Stimulated activated CD4-positive, alpha-beta T cell treated with anti-CD3 and anti-CD28 coated beads, Interleukin-12 subunit alpha, Interleukin-12 subunit beta, amount 100 ng/mL, for 24 hours (primary cell): ENCODE measurements at places on chromosomes 12 and 14.

DNA sequence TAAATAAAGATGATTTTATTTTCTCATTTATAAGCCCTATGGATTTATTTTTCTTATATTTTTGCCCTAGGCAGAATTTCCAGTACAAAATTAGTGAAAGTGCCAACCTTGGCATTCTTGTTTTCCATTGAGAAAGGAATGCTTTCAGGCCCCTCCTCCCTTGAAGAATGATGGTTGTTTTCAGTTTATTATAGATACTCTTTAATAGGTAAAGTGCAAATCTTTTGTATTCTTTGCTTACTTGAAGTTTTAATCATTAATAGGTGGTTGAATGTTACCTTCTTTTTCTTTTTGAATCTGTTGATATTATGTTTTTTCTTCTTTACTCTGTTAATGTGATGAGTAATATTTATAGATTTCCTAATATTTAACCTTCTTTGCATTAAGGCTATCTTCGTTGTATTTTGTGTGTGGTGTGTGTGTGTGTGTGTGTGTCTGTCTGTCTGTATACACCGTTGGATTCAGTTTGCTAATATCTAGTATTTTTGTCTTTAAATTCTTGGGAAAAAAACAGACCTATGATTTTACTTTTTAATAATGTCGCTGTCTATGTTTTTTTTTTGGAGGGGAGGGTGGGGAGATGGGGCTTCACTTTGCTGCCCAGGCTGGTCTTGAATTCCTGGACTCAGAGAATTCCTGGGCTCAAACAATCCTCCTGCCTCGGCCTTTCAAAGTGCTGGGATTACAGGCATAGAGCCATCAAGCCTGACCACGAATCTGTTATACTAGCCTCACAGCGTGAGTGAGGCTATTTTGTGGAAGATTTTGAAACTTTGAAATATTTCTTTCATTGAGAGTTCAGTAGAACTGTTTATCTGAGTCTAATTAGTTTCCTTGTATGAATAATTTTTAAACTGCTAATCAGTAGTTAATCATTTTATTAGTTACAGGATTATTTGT lies 13.5 kb downstream of the SRGAP1 start:
- DNase-seq, result no peak

DNA sequence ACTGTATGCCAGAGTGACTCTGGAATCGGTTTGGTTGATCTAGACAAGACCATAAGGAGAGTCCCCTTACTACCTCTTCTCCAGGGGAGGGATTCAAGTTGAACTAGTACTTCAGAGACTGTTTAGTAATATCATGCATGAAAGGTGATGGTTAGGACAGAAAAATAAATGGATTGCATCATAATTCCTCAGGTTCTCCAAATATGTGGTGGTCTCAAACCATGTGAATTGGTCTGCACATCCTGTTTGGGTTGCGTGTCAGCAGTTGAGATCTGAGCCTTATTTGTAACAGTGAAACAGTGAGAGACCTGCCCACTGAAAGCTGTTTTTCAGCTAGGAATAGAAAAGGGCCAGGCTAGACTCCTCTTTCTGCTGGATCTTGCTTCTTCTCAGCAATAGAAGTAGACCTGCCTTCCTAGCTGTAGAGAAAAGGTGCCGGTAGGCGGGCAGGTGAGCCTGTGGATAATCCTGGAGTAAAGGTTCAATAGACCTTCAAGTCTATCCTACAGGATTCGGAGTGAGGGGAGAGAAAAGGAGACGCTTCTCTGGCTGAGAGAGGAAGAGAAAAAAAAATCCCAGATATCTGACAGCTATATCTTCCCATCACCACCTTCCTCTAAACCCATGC lies 258.5 kb upstream of the E2F7 start:
- DNase-seq, result no peak

- no peak for DNase-seq
These were observed 115.1 kb upstream of the PCED1B start for GRCh38 chr12:46963977-46964971.

GRCh38 chr12:2813214-2814185 lies 1.0 kb downstream of the ITFG2 start:
- DNase-seq, result peak; percentile 48

DNA sequence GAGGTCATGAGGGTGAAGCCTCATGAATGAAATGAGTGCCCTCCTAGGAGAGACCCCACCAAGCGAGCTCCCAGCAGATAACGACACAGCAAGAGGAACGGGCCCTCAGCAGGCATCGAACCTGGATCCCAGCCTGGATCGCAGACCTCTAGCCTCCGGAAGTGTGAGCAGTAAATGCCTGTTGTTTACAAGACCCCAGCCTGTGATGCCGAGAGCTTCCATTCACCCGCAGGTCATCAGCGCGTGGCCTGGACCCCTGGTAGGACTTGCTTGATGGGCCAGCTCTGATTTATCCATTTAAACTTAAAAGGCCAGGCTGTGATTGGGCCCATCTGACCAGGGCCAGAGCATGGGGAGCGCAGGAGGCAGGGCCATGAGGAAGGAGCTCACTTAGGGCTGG lies 7.0 kb downstream of the TMEM179 start:
- no peak for DNase-seq

- DNase-seq, result no peak
These were observed 382.7 kb upstream of the RGS6 start for GRCh38 chr14:71549421-71550050.

DNA sequence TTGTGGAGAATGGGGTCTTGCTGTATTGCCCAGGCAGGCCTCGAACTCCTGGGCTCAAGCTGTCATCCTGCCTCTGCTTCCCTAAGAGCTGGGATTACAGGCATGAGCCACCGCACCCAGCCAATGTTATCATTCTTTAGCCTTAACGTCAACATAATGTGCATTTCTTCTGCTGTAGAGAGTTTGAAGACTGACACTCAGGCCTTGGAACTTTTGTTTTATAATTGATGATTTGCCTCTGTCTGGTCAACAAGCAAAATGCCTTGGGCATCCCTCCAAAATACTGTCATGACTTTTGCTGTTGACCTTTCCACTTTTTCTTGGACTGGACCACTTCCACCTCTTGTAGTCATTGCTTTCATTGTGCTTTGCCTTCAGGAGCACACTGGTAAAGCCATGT lies 29.0 kb downstream of the FAM234B start:
- no peak for DNase-seq

GRCh38 chr12:12191008-12191407 lies 75.8 kb downstream of the LRP6 start:
- DNase-seq, result no peak

- DNase-seq, result no peak
These were observed 96.3 kb downstream of the ESRRB start for GRCh38 chr14:76472199-76472723.

DNA sequence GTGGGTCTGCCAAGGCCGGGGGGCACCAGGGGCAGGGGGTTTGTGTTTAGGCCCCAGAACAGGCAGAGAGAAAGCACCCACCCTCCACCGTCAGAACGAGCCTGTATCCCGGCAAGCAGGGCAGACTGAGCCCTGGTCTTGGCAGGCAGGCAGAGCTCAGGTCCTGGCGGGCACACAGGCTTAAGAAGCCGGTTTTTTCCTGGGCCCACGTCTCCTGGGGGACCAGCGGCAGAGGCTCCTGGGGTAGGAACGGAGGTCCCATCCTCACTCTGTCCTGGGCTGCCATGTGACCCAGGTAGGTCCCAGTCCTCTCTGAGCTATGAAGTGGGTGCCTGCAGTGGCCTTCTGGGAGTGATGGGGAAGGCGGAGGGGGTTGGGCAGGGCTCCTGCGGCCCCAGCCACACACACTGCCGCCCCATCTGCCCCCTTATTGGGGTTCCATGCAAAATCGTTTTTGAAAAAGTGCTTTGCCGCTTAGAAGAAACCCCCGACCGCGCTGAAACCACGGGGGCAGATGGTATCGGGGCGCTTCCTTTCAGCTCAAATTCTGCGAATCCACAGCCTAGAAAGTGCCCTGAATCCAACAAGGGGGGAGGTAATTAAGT lies 24.2 kb downstream of the SH2B3 start:
- no peak for DNase-seq

DNA sequence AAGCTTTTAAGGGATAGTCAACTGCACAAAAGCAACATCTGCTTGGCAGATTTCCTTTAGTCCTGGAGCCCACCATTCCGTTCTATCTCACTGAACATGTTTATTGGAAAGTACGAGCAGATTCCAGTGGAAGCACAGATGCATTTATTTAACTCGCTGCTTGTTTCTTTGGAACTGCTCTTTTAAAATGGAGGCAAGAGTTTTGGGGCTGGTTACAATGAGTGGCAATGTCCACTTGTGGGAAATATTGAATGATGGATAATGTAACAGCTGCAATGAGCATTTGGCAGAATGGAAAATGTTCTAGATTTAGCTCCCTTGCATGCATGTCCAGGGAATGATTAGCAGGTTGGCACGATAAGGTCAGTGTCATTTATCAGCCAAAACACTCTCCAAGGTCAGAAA lies 163.0 kb downstream of the ATP23 start:
- no peak for DNase-seq

DNA sequence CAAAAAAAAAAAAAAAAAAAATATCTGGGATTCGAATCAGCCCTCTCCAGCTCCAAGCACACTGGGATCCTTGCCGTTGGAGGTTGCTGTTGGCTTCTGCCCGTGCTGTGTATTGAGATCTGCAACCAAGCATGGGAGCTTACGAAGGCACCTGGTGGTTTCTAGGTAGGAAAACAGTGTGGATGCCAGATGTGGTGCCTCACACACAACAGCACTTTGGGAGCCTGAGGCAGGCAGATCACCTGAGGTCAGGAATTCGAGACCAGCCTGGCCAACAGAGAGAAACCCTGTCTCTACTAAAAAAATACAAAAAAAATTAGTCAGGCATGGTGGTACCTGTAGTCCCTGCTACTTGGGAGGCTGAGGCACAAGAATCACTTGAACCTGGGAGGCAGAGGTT lies 47.4 kb downstream of the ATF7 start:
- no peak for DNase-seq

DNA sequence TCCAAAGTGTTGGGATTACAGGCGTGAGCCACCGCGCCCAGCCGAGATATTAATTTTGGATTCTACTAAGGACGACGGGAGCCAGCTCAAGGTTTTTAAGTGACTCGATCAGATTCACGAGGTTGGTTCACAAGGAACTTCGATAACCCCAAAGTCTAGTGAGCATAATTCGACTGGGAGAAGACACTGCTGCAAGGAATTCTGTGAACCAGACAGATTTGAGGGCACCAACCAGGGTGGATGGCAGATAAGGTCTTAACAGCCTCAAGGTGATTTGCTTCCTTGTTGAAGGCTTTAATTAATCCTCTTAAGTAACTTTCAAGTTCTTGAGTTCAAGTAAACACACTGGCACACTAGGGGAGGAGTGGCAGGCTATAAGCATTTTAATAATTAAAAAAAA lies 1.1 kb upstream of the KLHDC2 start:
- no peak for DNase-seq

DNA sequence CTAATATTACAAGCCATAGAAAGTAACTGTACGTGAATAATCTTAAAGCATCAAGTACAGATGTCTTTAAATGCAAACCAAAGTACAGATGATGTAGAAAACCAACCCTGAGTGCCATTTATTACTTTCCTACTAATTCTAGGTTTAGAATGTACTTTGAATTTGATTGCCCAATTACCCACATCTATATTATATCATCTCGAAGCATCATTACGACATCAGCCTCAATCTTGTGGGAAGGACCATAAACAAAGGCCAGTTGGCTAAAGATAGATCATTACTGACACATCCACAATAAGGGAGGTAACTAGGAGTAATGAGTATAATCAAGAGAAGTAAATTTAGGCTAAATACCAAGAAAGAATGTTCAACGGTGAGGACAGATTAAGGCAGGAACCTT lies 478.9 kb downstream of the BCAT1 start:
- DNase-seq, result no peak

DNA sequence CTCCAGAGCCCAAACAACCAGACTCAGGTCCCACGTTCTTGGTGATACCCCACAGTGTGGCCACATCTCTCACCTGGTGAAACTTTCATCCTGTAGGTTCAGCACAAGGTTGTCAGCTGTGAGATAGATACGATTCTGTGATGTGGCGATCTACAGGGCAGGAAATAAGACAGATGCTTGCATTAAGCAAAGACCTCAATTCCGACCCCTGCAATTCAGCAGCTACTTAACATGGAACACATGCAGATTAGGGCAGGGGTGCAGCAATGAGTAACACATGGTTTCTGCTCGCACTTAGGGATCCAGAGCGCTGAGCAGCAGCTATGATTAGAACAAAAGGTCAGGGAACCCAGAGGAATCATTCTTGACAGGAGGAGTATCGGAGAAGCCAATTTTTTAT lies 4.1 kb downstream of the PHB2 start:
- DNase-seq, result no peak

- no peak for DNase-seq
These were observed 17.7 kb upstream of the FOXJ2 start for GRCh38 chr12:8014836-8015235.

- DNase-seq, result no peak
These were observed 43.9 kb upstream of the SLC2A13 start for GRCh38 chr12:40149673-40150260.

DNA sequence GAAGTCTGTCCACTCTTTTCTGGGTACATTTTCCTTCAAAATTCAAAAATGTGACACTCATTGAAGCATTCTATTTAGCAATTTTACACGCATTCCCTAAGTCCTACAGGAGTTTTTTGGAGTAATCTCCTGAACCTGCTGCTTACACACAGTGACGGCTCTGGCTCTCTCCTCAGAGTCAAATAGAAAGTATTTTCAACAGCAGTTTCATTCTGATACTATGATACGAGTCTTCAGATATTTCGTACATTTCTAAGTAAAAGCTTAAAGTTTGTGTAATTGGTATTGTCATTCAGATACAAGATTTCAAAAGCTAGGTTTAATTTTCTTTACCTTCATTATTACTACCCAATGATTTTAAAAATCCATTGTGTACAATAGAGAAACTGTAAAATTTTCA lies 36.4 kb downstream of the PIWIL1 start:
- DNase-seq, result no peak

DNA sequence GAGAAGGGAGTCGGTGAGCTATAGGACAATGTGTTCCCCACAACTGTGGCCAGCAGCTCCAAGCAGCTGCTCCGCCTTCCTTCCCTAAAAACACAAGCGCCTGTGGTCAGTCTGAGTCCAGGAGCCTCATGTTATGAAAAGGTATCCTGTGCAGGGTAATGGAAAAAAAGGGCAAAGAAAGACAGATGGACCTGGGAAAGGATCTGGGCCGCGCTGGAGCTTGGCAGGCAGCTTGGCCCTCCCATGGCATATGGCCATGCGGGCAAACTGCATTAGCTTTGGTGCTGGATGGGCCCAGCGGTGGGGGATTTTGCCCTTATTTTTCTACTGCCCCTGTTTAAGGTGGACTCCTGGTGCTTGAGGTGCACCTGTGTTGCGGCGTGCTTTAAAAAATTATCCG lies 23.7 kb upstream of the CHST11 start:
- no peak for DNase-seq

- no peak for DNase-seq
These were observed 38.2 kb downstream of the NCKAP5L start for GRCh38 chr12:49789992-49790391.

GRCh38 chr14:61376314-61376713 lies 54.9 kb downstream of the PRKCH start:
- no peak for DNase-seq
